ENCODE measurements at places on chromosomes 2 and 18.

GRCh38 chr2:68251855-68252399, 405 bp downstream of the PPP3R1 start:
- DNase-seq: no peak

DNA sequence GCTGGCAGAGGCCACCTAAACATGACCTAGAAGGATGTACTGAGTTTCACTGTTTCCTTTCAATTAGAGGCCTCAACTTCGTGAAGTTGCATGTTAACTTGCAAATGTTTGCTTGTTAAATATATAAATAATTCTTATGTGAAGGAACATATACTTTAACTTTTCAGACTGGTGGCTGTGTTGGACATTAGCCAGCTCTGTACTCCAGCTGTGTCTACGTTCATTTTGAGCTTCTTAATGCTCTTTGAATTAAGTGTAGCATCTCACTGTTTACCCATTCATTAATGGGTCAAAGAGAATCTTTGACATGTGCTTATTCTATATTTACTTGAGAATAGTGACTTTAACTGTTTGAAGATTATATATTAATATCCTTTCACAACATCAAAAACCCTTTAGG, 823.2 kb upstream of the ID2 start:
- DNase-seq: no peak

GRCh38 chr2:42910645-42911405, 118.4 kb upstream of the HAAO start:
- no peak for DNase-seq

DNA sequence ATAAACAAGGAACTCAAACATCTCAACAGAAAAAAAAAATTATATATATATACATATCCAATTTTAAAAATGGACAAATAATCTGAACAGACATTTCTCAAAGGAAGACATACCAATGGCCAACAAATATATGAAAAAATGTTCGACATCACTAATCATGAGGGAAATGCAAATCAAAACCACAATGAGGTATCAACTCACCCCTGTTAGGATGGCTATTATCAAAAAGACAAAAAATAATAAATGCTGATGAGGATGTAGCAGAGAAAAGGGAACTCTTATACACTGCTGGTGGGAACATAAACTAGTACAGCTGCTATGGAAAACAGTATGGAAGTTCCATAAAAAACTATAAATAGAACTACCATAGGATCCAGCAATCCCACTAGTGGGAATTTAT, 46.1 kb downstream of the CLASP1 start:
- DNase-seq: no peak

- no peak for DNase-seq
These were observed 73.1 kb upstream of the HPCAL1 start for GRCh38 chr2:10229462-10230099.

- no peak for DNase-seq
These were observed 32.6 kb upstream of the CHMP1B start for GRCh38 chr18:11818486-11819203.

- DNase-seq: no peak
These were observed 36.5 kb upstream of the SLC39A10 start for GRCh38 chr2:195620501-195620900.

GRCh38 chr2:147569426-147569825, 275.4 kb upstream of the ACVR2A start:
- no peak for DNase-seq

- DNase-seq: peak; percentile 1
These were observed 617 bp downstream of the SRBD1 start for GRCh38 chr2:45610281-45611019.

- no peak for DNase-seq
These were observed 121.8 kb downstream of the MTX2 start for GRCh38 chr2:176391148-176391419.

DNA sequence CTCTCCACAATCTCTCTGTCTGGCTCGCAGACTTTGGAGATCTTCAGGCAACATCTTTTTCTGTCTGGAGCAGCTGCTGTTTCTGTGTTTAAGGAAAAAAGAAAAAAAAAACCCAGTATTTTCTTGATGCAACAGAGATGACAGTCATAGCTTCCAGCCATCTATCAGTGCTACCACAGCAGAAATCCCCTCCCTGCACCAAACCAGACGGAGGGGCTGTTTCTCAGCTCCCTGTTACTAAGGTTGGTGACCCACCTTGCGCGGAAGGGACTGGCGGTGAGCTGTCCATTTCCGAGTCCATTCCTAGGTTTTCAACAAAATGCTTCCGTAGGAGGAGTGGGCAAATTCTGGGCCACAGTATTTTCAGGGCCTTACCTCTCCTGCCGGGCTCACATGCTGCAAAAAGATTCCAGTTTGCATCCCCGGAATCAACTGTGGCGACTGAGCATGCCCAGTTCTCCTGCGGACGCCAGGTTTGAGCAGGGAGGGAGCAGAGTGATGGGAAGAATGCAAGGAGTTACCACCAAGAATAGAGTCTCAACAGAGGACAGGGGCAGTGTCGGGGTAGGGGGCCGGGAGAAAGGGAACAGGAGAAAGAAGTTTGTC, 1.2 kb downstream of the SLC4A10 start:
- no peak for DNase-seq

DNA sequence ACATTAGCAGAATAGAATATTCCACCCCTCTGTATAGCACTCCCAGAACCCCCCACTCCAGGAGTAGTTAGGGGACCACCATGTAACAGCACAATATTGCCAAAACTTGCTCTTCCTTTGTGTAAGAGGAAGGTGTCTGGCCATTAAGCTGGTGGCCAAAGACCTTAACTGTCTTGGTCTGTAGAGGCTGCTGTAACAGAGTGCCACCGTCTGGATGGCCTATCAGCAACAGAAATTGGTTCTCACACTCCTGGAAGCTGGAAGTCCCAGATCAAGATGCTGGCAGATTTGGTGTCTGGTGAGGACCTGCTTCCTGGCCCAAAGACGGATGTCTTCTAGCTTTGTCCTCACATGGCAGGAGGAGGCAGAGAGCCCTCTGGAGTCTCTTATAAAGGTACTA, 61.6 kb upstream of the TGFA start:
- DNase-seq: no peak

DNA sequence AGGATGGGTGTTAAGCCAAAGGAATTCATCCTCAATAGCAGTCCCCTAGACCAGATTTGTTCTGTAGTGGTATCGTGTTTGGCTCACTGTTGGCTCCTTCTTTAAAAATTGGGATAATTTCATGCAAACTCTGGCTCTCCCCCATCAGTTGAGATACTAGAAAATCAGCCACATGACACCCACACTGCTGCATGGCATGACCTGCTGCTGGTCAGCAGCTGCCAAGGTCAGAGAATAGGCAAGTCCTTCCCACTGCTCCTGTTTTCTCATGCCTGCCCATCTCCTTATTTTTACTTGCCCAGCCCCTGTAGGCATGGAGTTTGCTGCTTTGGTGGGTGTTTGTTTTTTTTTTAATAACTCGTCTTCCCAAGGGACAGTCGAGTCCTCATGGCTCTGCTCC, 1.0 kb upstream of the SNRNP200 start:
- DNase-seq: no peak

GRCh38 chr2:148616662-148617061, 27.9 kb upstream of the EPC2 start:
- DNase-seq: no peak

DNA sequence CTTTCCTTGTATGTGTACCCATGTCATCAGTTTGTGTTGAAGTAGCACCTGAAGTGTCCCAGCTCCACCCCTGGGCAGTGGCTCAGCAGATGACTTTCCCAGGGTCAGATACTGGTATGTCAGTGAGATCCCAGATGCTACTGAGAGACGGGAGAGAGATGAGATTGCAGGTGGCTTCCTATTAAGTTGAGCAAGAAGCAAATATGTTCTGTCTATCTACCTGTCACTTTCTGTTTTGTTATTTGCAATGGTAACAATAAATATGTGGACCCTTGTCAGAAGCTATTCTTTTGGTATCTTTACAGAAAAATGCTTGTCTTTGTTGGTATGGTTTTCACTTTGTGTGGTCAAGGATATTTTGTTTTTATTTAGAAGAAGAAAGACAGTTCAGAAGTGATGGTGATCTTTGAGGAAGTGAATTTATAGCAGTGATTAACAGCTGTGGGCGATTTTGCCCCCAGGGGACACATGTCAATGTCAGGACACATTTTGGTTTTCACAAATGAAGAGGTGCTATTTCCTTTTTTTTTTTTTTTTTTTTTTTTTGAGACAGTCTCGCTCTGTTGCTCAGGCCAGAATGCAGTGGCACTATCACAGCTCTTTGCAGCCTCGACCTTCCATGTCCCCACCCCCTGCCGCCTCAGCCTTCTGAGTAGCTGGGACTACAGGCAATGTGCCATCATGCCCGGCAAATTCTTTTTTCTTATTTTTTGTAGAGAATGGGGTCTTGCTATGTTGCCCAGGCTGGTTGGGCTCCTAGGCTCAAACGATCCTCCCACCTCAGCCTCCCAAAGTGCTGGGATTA, 21.4 kb downstream of the MGAT5 start:
- DNase-seq: no peak

DNA sequence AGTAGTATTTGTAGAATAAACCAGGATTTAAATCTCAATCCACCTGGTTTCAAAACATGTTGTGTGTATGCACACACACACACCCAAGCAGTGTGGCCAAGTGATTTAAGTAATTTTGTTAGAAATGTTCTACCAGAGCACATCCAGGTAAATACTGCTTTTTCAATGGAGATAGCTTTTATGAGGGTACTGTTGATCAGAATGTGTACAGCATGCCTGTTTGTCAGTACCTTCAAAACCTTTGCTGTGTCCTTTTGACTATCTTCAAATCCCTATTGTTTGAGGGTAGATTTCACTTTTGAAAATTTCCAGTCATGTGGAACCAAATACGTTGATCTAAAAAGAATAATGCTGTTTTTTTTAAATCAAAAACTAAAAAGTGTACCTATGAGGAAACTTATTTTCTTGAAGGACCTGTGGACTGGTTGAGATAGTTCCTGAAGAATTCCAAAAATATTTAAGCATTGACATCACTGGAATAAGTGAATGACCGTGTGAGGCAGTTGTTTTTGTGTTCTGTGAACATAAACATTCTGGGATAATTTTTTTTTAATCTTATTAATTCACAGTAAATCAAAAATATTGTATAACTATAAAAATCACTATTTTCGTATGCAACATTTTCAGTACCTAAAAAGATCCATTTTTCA, 70.9 kb downstream of the PTRHD1 start:
- no peak for DNase-seq

- peak; percentile 19 for DNase-seq
These were observed 722 bp downstream of the ACSL3 start for GRCh38 chr2:222861411-222862105.

DNA sequence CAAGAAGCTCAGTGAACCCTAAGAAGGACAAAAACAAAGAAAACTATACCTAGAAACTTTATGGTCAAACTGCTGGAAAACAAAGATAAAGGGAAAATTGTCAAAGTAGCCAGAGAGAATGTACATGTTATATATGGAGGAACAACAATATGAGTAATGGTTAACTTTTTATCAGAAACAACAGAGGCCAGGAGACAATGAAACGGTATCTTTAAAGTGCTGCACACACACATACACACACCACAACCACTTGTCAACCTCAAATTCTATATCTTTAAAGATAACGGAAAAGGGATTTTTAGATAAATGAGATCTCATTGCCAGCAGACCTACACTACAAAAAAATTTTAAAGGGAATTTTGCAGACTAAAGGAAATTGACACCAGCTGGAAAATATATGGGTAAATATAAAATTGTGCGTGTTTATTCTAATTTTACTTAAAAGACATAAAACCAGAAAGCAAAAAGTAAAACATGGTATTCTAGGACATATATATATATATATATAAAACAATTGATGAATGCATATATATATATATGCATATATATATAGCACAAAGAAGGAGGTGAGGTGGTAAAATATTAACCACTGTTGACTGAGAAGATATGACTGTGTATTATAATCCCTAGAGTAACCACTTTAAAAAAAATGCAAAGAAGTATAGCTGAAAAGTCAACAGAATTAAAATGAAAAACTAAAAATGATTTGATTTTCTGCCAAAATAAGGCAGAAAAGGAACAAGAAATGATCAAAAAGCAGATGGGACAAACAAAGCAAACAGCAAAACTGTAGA, 172.0 kb downstream of the SRBD1 start:
- DNase-seq: no peak

- no peak for DNase-seq
These were observed 33.5 kb downstream of the RHBDD1 start for GRCh38 chr2:226869371-226869770.

- DNase-seq: no peak
These were observed 10.7 kb downstream of the RMP24 start for GRCh38 chr18:35983147-35983546.

DNA sequence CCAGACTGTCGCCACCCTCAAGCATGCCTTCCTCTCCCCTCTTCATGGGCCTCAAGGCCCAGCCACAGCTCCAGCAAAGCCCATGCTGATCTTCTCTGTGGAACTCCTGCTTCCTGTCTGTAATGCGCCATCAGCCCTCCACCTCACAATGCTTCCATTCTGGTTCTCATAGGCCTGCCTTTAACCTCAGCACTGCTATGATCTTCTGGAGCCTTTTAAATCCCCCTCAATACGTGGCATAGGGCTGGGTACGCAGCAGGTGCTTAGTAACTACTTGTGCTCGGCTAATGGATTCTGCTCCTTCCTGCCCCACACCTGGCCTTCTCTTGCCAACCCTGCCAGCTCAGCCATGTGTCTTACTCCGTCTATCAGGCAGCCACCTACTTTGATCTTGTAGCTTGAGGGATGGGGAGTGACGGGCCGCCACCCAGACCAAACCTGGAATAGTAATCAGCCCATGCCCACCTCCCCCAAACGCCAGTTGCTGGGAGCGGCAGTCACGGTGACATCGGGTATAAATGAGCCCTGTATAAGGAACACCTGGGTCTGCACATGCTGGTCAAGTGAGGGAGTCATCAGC, 106.7 kb upstream of the MCFD2 start:
- no peak for DNase-seq

DNA sequence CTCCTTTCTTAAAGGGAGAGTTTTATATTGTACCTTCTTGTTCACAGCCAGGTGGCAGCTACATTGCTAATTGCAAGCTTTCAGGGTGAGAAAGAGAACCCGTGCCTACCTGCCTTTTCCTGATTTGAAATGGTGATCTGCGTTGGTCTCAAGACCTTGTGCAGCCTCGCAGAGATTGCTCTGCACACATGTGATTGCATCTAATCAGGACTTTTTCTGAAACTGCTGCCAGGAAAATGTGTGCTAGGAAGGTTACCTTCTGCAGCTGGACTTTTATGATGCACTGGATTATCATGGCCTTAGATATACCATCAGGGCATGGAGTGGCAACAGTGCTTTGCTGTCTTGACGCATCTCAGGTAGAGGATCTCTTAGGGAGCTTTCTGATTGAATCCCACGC, 45.1 kb downstream of the AGAP1 start:
- DNase-seq: no peak

DNA sequence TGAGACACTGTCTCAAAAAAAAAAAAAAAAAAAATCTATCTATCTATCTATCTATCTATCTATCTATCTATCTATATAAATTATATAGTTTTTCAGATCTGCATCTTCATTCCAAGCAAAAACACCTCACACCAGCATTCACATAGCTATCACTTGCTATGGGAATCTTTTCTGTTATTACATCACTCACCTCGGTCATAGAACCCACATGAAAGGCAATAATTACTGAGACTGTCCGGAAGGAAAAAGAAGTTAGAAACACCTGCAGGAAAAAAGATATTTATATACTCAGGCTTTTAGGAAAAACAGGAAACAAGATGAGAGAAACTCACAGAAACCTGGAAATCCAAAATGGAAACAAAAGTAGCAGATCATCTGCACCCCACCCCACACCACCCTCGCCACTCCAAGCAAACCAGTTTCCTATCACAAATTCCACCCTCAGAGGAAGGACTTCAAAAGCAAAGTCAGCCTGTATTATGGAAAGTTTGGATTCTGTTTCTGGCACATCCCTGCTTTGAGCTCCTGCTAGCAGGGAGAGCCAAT, 21.9 kb upstream of the CCDC141 start:
- DNase-seq: no peak
